ENCODE measurements at places on chromosomes 3 and 15.

DNA sequence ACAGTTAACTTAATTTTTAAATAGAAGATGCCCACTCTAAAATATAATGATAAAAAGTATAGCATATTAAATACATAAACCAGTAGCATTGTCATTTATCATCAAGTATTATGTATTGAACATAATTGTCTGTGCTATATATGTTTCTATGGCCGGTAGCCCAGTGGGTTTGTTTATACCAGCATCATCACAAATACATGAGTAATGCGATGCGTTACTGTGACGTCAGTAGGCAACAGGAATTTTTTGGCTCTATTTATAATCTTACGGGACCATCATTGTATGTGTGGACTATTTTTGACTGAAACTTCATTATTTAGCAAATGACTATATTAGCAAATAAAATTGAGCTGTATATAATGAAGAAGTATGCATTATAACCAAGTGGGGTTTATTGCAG is 82.1 kb downstream of the FLNB start:
- DNase-seq, result no peak

GRCh38 chr3:157042226-157042625 is 117.7 kb downstream of the CCNL1 start:
- no peak for DNase-seq

- DNase-seq, result no peak
These were observed 8.5 kb downstream of the AMOTL2 start for GRCh38 chr3:134365766-134366065.

GRCh38 chr3:57389271-57389670 is 96.8 kb upstream of the ASB14 start:
- no peak for DNase-seq

GRCh38 chr3:46965151-46965550 is 11.4 kb downstream of the CCDC12 start:
- DNase-seq, result no peak

GRCh38 chr3:64340641-64341101 is 115.4 kb upstream of the PRICKLE2 start:
- DNase-seq, result no peak

DNA sequence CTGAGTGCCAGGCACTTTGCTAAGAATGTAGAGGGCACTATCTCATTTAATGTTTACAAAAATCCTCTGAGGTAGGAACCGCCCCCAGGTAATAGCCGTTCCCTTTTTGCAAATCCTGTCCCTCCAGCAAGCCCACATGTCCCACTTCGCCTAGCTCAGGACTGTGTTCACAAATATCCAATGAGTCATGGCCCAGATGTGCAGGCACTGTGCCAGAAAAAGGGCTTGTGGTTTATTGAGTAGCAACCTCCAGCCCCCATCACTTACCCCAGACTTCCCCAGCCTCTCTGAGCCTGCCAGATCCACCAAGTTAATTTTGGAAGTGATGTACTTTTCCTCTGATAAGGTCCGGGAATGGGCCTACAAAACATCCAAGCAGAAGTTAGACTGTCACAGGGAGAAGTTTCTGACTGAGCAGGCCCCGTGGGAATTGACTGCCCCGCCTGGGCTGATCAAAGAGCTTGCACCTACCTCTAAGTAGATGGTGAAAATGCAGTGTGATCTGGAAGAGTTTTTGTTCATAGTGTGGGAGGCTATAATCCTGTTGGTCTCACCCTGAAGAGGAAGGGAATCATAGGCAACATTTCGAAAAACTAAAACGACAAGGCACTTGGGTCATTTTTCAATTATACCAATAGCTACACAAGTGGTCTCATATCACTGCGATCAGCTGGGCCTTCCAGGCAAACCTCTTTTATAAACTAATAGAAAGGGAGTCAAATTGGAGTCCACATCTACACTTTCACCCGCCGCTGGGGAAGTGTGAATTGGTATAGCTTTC is 15.7 kb downstream of the KIF9 start:
- peak; percentile 64 for DNase-seq

DNA sequence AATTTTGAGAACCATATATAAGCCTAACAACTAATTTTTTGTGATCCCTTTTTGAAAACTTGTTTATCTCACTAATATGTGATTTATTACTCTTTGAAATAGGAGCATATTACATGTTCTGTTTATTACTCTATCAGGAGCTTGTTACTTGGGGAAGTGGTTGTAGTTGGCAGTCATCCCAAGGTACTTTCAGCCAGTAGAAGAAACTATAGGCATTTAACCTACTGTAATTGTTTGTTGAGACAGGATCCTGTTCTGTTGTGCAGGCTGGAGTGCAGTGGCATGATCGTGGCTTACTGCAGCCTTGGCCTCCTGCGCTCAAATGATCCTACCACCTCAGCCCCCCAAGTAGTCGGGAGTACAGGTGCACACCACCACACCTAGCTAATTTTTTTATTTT is 195.6 kb downstream of the TCF12 start:
- no peak for DNase-seq

- DNase-seq, result no peak
These were observed 61.6 kb downstream of the SAMMSON start for GRCh38 chr3:70061096-70061495.

DNA sequence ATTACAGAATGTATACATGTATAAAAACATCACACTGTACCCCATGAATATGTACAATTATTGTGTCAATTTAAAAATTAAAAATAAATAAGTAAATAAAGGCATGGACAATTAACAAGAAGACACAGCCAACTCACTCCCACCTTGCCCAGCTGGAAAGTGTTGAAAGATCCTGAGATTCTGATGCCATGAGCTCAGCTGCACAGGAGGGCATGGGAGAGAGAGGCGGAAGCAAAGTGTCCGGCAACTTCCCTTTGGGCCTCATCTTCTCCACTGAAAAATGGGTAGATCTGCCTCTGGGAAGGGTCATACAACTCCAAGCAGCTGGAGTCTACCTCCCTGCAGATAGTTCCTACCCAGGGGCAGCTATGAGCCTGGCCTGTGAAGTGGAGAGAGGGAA is 277.3 kb downstream of the UACA start:
- no peak for DNase-seq
